ENCODE measurements at places on chromosomes 2 and 18. TPM values are rescaled to one million over a fixed set of nuclear protein-coding genes. Genes with fewer than 3 reads are reported as not detected.

Gene FBXO36
- total RNA-seq = 4.8 TPM

Gene CAD
- 72.6 TPM for total RNA-seq

- DNase-seq = no peak
- H3K36me3 ChIP-seq = peaks cover 3% of the 10 kb centered on the region
- no peak overlapping the region for H3K4me3 ChIP-seq
- H3K27me3 ChIP-seq = peaks cover 3% of the 10 kb centered on the region
- H3K4me1 ChIP-seq = peaks cover 9% of the 10 kb centered on the region
These were observed 24.1 kb upstream of the NMUR1 start for GRCh38 chr2:231554327-231554726.

- H3K27ac ChIP-seq = peak overlapping the region; percentile 90
- peak overlapping the region; percentile 66 for H3K4me3 ChIP-seq
- H3K27me3 ChIP-seq = no peaks in the 10 kb centered on the region
- peaks cover 23% of the 10 kb centered on the region for H3K36me3 ChIP-seq
These were observed 184.4 kb upstream of the RASGRP3 start for GRCh38 chr2:33292063-33292462.

DNA sequence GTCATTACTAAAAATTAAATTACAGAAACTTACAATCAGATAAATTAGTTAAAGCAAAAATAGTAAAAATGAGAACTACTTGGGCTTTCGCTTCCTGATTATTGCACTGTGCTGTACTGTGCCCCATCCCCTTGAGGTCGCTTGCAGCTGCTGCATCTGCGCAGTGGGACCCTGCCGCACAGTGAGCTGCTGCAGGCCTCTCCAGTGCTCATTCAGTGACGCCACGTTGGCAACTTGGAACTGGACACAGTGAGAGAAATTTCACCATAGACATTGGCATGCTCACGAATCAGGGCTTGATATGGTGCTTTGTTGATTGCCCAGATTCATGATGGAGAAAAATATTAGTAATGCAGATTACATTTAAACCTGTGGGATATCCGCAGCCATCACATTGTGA is 290.8 kb upstream of the MYT1L start:
- H3K27me3 ChIP-seq = no peaks in the 10 kb centered on the region
- no peak for DNase-seq
- no peaks in the 10 kb centered on the region for H3K4me1 ChIP-seq

Gene ANTXR1
- 144 TPM for total RNA-seq

DNA sequence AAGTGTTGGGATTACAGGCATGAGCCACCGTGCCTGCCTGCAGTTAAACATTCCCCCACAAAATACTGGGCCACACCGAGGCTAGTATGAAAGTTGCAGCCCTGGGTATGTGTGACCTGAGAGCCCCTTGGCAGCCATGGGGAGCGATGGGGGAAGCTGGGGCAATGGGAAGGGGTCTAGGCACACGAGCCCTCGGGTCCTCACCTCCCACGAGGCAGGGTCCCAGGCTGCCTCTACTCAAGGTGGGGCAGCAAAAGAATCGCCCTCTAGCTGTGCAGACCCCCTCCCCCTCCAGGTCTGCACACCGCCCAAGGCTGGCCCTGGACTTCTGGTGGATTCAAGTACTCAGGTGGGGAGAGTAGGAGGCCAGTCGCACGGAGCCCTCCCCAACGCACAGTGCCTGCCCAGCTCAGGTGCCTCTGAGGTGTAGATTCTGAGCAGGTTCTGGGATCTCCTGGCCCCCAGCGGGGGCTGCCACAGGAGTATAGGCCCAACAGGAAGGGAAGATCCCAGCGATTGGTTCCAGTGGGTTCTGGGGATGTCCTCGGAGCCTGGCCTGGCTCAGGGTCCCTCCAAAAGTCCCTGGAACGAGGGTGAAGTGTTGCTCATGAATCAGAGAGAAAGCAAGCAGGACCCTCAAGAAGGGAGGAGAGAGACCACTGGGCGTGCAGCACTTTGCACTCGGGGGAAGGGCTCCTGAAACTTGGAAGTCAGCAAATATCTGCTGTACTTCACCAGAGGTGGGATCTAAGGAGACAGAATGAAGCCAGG is 2.6 kb downstream of the GPR35 start:
- DNase-seq = no peak
- H3K27me3 ChIP-seq = no peaks in the 10 kb centered on the region
- H3K4me3 ChIP-seq = no peak overlapping the region
- H3K4me1 ChIP-seq = peaks cover 6% of the 10 kb centered on the region

DNA sequence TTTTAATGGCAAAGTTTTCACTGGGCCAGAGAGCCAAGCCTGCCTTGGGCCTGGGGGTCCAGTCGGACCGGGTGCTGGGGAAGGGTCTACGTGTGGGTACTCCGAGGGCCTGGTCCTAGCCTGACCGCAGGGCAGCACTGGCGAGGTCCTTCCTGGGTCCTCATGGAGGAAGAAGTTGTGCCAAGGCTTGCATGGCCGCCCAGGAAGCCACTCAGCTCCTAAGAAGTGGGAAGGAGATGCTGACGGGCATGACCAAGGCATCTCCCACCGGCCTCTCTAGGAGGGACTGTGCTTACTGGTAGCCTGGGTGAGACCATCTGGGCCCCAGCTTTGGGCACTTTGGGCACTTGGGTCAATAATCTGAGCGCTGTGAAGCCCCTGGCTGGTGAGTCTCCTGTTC is 22.6 kb downstream of the CIB4 start:
- peaks cover 46% of the 10 kb centered on the region for H3K27me3 ChIP-seq
- no peaks in the 10 kb centered on the region for H3K36me3 ChIP-seq
- H3K4me3 ChIP-seq = no peak overlapping the region
- DNase-seq = no peak

DNA sequence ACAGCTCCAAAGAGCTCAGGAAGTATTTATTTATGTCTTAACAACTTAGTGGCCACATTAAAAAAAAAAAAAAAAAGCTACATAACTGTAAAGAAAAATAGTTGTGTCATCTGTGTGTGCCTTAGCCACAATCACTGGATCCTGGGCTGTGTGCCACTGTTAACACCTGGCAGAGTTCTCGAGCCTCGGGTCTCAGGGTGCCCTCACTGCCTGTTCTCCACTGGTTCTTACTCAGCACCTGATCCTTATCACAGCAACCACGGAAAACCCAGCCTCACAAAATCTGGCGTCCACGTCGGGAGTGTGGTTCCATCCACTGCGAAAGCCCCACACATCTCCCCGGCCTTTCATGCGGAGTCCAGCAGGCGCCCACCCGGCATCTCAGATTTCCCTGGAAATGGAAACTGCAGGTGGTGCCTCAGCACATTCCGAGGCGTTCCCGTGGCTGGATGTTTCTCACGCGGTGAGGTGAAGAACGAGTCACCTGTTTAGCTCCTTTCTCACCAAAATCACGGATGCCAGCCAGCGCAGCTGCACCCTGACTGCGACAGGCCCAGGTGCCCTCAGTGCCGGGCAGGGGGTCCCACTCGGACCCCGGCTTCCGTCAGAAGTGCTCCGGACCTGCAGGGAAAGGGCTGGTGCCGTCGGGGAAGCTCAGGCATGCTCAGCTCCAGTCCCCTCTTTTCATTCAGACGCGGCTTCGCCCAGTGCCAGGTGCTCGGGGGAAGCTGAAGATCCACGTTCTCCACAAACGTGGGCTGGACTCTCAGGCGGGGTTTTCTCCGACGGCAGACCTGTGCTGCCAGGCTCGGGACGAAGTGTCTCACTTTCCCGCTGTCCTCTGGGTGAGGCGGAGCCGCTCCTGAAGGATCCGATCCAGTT is 198.7 kb upstream of the SALL3 start:
- H3K4me1 ChIP-seq = no peaks in the 10 kb centered on the region
- H3K27me3 ChIP-seq = no peaks in the 10 kb centered on the region
- H3K4me3 ChIP-seq = no peak overlapping the region
- no peaks in the 10 kb centered on the region for H3K36me3 ChIP-seq
- no peak for DNase-seq
- no peak overlapping the region for H3K27ac ChIP-seq

Gene GPR39
- 0.42 TPM for total RNA-seq

- H3K4me1 ChIP-seq = peaks cover 11% of the 10 kb centered on the region
- H3K27me3 ChIP-seq = no peaks in the 10 kb centered on the region
- DNase-seq = no peak
- no peak overlapping the region for H3K27ac ChIP-seq
- H3K4me3 ChIP-seq = no peak overlapping the region
These were observed 34.3 kb upstream of the GPD2 start for GRCh38 chr2:156401861-156402260.

GRCh38 chr2:62204998-62205496 is 9.1 kb downstream of the B3GNT2 start:
- peaks cover 1% of the 10 kb centered on the region for H3K36me3 ChIP-seq
- peaks cover 8% of the 10 kb centered on the region for H3K4me1 ChIP-seq
- H3K27me3 ChIP-seq = no peaks in the 10 kb centered on the region
- no peak overlapping the region for H3K4me3 ChIP-seq

Gene NT5C1B
- total RNA-seq = not detected

Gene CYP27C1
- total RNA-seq = 24.9 TPM
